AG08395 (cell line): ENCODE measurements at places on chromosomes 5 and 9.

GRCh38 chr5:37184748-37185364 is 64.3 kb downstream of the CPLANE1 start:
- DNase-seq = no peak

DNA sequence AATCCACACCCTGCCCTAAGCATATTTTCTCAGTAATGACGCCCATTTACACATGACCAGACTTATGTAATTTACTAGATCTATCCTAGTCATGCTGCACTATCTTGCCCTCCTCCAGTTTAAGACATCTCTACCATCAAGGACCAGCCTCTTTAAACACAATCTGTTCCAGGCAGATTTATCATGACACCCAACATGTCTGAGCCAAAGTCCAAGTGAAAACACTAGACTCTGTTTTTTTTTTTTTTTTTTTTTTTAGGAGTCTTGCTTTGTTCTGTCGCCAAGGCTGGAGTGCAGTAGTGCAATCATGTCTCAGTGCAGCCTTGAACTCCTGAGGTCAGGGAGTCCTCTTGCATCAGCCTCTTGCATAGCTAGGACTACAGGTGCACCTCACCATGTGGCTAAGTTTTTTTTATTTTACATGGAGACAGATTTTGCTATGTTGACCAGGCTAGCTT is 354.6 kb downstream of the ARRDC3 start:
- no peak for DNase-seq

DNA sequence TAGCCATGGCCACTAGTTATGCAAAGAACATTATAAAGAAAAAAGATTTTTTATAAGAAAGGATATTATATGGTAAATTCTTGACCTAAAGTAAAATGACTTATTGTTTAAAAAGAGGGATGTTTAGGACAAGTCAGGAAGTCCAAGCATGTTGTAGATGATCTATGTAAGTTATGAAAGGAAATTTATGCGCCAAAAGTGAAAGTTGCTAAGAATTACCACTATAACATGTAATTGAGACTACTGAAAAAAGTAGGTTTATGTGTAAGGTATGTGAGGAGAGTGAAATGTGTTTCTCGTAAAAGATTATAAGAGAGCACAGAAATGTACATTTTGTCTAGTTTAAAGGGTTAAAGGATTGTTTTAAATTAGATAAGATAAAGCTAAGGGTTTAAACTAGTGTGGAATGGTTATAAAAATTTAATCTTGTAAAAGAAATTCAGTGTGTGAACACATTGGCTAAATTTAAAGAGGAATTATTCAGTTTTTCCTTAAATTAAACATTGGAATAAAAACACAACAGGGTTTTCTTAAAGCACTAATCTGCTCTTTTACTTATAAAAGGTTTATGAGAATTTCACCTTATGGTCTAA is 1100.4 kb upstream of the EDIL3 start:
- DNase-seq = no peak

GRCh38 chr9:130766927-130767307 is 68.1 kb upstream of the ABL1 start:
- DNase-seq = no peak

- no peak for DNase-seq
Measured at GRCh38 chr9:14180960-14181537, 132.9 kb downstream of the NFIB start.

DNA sequence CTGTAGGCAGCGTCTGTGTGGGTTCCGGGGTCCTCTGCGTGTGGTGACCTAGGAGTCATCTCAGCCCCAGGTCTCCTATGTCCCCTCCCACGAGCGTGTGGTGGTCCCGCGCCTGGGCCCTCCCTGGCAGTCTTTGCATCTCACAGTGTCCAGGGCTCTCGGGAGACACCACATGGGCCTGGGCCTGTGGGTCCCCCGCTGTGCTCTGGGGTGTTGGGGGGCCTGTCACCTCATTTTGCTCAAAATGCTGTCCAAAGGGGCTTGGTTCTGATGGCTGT is 27.1 kb downstream of the CEP72 start:
- DNase-seq = no peak
